ENCODE measurements at places on chromosomes 11 and 22. TPM values are rescaled to one million over a fixed set of nuclear protein-coding genes. Genes with fewer than 3 reads are reported as not detected.

- no peak for DNase-seq
Measured at GRCh38 chr11:35141571-35141971, 2.6 kb downstream of the CD44 start.

DNA sequence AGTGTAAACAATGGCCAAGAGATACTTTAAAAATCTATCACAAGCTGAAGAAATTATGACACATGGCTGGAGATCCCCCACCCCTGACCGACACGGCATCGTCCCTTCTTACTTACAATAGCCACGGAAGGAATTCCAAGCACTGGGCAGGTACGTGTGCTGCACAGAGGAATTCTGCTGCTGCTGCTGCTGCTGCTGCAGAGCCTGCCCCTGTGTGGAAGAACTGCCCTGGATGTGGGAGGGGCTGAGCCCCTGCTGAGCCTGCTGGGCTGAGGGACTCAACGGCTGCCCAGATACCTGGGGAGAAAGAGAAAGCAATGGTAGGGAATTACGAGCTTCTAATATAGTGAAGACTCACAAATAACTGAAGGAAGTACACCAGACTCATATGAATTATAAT is 15.0 kb upstream of the NFRKB start:
- no peak for DNase-seq

DNA sequence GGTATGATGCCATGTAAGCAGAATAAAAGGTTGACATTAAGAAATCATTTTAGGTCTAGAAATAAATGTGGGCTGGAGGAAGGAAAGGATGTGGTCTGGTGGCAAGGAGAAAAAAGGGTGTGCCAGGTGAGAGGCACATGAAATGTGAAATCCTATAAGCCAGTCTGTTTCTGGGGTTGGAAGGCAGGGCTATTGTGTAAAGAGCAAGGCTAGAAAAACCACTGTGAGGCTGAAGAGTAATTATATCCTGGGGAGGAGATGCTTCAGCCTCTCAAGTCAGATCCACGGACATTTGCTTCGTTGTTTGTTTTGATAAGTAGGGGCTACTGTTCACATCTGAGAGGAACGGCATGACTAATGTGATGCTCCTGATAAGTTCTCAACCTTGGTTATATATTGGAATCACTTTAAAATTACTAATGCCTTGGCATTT is 77.5 kb upstream of the CTSC start:
- DNase-seq, result no peak

- no peak for DNase-seq
Measured at GRCh38 chr11:44008088-44008501, 39.7 kb upstream of the ACCSL start.

Gene UBQLN3
- 0.13 TPM for total RNA-seq

Gene CLMP
- 4.8 TPM for total RNA-seq

Gene UBQLNL
- 0.41 TPM for total RNA-seq

Gene GLB1L3
- total RNA-seq, result not detected
